ENCODE measurements at places on chromosomes 4 and X. TPM values are rescaled to one million over a fixed set of nuclear protein-coding genes. Genes with fewer than 3 reads are reported as not detected.

DNA sequence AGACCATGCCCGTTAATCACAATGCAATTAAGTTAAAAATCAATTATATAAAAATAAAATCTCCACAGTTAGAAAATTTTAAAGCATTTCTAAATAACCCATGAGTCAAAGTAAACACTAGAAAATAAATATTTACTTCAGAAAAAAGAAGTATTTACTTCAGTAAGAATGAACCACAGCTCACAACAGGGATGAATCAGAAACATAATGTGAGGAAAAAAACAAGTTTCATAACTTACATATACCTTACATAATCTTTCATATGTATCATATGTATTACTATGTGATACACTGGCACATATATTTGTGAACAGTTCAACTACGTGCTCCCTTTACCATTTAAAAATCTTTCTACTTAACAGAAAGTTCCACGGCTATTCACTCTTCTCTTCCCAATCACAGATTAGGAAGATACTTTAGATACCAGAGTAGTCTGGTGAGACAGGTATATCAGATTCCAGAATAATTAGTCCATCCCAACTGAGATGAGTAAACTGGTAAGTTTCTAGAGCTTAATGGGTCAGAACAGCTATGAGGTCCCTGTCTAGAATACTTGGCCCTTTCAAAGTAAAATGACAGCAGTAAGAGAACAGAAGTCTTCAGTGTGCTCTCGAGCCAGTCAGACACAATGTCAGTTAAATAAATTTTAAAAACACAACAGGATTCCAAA lies 70.3 kb downstream of the SH3RF1 start:
- DNase-seq: no peak

GRCh38 chrX:132127743-132128142 lies at the start of gene FRMD7:
TSS of gene FRMD7 (minus strand) at chrX:132128020. CDS start at chrX:132127844, 176 bp downstream.
- DNase-seq: no peak

DNA sequence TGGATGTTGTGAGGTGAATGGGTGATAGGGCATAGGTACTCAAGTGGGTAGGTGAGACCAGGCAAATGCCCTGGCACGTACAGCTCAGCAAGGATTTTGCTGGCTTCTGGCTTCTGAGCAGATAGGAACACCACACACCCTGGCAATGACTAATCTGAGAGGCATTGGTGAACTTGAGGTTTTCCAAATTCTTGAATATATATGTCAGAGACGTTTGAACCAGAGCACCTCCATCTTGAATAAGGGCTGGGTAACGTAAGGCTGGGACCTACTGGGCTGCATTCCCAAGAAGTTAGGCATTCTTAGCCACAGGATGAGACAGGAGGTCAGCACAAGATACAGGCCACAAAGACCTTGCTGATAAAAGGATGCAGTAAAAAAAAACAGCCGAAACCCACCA lies 204.5 kb downstream of the NLGN4X start:
- no peak for DNase-seq

The MAGIX gene
- 6.8 TPM for total RNA-seq

DNA sequence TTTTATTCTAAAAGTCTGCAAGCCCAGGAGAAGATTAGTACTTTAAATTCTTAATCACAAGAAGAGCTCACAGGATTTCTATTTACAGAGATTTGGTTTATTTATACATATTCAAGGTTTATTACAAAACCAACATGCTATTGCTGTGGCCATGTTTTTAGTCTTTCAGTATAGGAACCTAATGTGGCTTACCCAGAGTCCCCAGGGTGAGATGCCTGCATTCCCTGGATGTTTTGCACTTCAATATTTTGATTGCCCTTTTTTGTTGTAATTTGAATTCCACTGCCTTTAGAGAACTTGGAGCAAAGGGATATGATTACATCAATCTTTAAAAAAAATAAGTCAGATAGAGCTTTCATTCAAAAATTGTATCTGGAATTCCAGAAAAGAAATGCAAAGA lies 146.0 kb upstream of the FRMPD4 start:
- no peak for DNase-seq

The CXCL6 gene
- not detected for total RNA-seq

DNA sequence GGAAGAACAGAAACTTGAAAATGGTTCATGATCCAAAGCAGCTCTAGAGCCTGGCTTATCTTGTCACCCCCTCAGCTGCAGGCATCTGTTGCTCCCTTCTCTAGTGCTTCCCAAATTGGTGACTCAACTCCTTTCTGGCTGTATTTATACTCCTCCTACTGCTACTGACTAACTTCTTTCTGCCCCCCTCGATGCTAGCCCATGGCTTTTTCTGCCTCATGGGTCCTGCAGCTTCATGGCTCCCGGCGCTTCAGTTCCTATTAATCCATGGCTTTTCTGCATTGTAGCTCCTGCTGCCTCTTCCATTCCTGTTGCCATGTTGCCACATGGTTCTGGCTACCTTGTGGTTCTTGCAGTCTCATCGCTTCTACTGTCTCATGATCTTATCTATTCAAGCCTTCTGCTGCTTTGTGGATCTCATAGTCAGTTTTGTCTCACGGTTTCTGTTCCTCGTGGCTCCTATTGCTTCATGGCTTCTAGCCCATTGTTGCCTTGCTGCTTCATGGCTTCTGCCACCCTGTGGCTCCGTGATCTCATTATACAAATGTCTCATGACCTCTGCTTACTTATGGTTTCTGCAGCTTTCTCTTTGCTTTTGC lies 48.1 kb downstream of the SMC1A start:
- no peak for DNase-seq

DNA sequence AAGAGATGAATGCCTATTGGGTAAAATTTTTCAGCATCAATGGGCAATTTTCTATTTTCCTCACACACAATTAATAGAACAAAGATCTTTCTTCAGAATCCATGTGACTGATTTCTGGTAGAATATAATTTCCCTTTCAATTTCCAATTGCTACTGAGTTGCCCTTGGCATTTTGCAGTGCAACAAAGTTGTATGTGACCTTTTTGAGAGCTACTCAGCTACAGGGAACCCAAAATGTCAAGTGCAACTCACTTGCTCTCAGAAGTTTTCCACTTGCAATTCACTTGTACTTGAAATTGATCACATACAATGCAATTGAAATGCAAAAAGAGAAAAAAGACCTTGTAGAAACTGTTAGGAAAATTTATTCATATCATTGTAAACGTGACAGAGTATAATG lies 245.5 kb downstream of the BANK1 start:
- DNase-seq: no peak

The F8A1 gene
- 5.1 TPM for total RNA-seq

The TMEM154 gene
- total RNA-seq: 100 TPM

- DNase-seq: no peak
Observed at GRCh38 chrX:119880552-119881437, 9.2 kb downstream of the NDUFA1 start.

All from lower leg skin (tissue), 4 donors.